ENCODE measurements at places on chromosomes 3 and 15.

DNA sequence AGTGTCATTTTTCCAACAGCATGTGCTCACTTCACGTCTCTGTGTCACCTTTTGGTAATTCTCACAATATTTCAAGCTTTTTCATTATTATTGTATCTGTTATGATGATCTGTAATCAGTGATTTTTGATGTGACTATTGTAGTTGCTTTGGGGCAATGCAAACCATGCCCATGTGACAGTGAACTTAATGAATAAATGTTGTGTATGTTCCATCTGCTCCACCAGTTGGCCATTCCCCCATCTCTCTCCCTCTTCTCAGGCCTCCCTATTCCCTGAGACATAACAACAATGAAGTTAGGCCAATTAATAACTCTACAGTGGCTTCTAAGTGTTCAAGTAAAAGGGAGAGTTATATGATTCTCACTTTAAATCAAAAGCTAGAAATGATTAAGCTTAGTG is 32.5 kb upstream of the TBC1D23 start:
- ATAC-seq = no peak

GRCh38 chr15:90881978-90882721 is 2.2 kb upstream of the FES start:
- no peak for ATAC-seq

DNA sequence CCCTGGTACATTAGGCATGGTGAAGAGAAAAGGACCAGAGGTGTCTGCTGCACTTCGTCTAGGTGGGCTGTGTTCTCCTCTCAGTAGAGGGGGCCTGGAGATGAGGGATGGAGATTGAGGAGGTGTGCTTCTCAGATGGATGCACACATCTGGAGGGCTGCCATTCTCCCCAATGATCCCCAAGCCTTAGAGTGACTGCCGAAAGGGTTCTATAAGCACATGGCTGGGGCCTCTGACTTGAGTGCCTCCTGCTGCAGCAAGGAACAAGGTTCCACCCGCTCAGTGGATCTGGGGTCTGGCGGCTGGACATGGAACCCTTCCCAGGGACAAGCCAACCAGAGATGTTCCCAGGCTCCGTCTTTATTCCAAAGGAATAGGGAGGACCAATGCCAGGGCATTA is 66.8 kb downstream of the CPN2 start:
- no peak for ATAC-seq

GRCh38 chr15:40379853-40380252 is 2.7 kb upstream of the KNSTRN start:
- ATAC-seq = peak; percentile 59

DNA sequence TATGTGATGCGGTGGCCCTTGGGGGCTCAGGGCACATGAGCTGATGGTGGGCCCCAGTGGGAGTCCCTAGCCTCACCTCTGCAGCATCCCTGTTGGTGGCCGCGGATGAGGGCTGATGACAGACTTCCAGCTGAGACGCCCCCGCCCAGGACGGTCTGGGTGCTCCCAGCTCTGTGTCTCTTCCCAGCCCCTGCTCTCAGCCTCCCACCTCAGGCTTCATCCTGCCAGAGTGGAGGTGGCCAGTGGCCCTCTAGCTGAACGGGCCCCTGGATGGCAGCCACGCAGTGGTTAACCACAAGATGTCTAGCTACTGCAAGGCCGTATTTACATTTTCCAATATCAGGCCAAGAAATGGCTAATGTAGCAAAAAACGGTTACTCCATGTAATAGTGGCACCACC is 205.3 kb upstream of the LINGO1 start:
- no peak for ATAC-seq

GRCh38 chr3:126111126-126111551 is 27.2 kb upstream of the SLC41A3 start:
- ATAC-seq = no peak

GRCh38 chr15:42147431-42147735 is 9.1 kb downstream of the PLA2G4F start:
- ATAC-seq = no peak

GRCh38 chr3:182385356-182385755 is 407.9 kb upstream of the ATP11B start:
- no peak for ATAC-seq

DNA sequence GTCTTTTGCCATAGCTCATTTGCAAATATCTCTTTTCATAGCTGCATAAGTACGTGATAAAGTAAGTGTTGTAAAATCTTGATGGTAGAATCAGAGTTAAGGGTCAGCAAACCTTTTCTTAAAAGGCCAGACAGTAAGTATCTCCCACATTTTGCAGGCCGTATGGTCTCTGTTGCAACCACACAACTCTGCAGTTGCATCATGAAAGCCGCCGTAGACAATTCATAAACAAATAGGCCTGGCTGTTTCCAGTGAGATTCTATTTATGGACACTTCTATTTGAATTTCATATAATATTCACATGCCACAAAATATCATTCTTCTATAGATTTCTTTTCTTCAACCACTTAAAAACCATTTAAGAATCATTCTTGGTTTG is 248.5 kb downstream of the TLE3 start:
- ATAC-seq = no peak

- ATAC-seq = no peak
Measured at GRCh38 chr3:161630794-161631193, 134.2 kb downstream of the OTOL1 start.

GRCh38 chr15:39165020-39165706 is 415.7 kb upstream of the THBS1 start:
- no peak for ATAC-seq

DNA sequence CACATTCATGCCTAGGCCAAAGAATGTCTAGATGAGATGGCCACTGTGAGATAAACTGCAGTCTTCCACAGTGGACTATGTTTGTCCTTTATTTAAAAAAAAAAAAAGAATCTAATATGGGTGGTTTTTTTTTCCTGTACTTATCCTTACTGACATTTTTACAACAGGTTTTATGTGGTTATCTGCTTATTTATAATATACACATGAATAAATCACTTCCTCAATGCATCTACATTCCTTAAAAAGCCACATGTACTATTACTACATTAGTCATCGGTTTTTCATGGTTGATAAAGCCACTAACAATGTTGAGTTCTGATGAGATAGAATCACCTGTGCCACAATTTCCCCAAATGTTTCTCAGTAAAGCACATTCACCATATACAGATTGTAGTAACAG is 341.3 kb upstream of the THBS1 start:
- no peak for ATAC-seq

- no peak for ATAC-seq
Measured at GRCh38 chr15:40052604-40053003, 13.6 kb upstream of the SRP14 start.

DNA sequence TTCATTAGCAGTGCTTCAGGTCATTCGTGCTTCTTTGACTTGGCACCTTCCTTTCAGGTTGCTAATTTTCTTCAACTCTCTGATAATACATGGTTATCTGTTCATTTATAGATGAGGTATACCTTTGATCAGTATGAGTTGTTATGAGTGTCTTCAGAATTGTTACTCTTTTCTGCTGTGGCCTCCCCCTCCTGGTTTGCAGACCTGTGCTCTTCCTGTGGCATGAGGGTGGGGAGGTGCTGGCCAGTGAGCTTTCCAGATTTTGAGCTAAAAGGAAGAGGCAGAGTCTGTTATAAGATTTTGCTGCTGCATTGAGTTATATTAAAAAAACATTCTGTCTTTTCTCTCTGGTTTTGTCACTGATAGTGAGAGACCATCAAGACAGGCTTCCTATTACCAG is 30.8 kb upstream of the GOLGA6L9 start:
- ATAC-seq = no peak

- no peak for ATAC-seq
Measured at GRCh38 chr15:51855612-51856011, 26.2 kb downstream of the TMOD3 start.

DNA sequence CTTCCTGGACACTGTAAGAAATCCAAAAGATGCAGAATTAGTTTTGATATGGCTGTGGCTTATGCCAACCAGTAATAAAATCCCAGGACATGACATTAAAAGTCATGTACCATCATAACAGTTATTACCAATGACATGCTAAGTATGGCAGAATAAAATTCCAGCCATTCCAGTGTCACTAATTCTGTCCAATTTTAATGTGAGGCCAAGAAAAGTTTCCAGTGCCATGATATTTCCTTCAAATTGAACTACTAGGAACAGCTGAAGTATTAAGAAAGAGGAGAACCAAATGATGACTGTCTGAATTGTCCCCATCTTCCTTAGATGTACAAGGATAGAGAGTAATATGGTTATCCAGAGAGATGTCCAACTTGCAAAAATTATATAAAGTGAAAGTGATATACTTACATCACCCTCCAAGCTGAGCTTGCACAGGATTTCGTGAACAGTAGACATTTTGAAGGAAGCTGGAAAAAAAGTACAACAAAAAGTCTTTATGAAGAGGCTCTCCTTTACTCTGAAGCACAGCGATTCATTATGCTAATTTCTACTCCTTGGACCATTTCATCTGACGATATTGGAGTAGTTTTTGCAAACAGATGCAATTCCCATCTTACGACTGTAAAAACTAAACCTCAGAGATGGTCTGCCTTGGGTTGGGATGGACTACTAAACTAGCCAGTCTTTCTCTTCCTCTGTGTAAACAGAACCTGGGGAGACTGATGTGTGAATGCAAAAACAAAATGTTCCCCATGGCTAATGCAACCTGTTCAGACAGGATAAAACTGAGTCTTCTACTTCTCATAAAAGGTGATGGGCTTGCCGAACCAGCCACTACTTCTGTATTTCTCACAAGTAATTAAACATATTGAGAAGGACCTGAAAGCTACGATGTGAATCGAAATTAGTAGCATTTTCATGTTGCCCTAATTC is 11.9 kb downstream of the ANXA2 start:
- no peak for ATAC-seq

- no peak for ATAC-seq
Measured at GRCh38 chr3:137121704-137122314, 164.0 kb downstream of the IL20RB start.

Data from gastroesophageal sphincter (tissue), 4 donors.